ENCODE measurements at places on chromosomes 16 and 17. TPM values are rescaled to one million over a fixed set of nuclear protein-coding genes. Genes with fewer than 3 reads are reported as not detected.

The STH gene
- total RNA-seq: not detected

The PGP gene
- 16.7 TPM for total RNA-seq

The ZNF207 gene
- 321 TPM for total RNA-seq

The TBC1D3E gene
- total RNA-seq: 0.53 TPM

The CACNG1 gene
- not detected for total RNA-seq

The MAP2K6 gene
- total RNA-seq: 4.4 TPM

The DCAKD gene
- 29.0 TPM for total RNA-seq

The TUBB3 gene
- total RNA-seq: 167 TPM

The ABR gene
- 82.0 TPM for total RNA-seq

The ADCY7 gene
- 9.4 TPM for total RNA-seq

Data from thoracic aorta endothelial cell (primary cell).